ENCODE measurements at places on chromosomes 11 and 22.

DNA sequence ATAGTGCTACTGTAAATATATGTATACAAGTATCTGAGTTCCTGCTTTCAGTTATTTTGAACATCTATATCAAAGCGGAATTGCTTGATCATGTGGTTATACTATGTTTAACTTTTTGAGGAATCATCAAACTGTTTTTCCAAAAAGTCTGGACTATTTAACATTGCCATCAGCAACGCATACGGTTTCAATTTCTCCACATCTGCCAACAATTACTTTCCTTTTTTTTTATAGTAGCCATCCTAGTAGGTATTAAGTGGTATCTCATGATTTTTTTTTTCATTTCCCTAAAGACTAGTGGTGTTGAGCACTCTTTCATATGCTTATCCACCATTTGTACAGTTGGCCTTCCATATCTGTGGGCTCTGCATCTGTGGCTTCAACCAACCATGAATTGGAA is 1.3 kb upstream of the UBE4A start:
- no peak for DNase-seq

- DNase-seq = no peak
Measured at GRCh38 chr11:37843603-37844002, 1245.6 kb upstream of the RAG2 start.

GRCh38 chr11:7571640-7572000 is 57.8 kb downstream of the PPFIBP2 start:
- no peak for DNase-seq

DNA sequence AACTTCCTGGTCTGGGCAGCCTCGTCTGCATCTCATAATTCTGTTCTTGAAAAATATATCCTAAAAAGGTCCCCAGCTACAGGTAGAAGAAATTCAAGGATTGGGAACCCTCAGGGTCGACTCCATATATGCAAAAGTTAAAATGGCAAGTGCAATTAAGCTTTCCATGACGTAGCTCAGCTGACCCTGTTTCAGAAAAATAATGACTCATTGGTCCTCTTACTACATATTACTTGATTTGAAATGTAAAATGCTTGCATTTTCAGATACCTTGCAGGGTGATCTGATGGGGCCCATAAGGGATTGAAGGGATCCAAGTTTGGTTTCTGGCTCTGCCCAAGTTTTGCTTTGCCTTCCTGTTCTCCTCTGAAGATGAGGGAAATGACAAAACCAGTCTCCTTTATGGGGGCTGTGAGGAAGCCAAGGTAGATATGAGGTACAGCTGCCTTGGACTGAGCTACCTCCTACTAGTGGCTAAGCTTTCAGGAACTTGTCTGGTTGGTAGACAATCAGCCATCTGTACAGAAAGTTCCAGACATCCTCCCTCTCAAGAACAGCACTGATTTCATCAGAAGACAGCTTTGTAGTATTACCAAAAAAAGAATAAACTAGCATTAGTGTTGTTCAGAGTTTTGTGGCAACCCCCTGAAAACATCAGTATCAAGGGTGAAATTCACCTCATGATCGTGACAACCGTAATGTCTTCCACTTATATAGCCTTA is 177.3 kb downstream of the DBX1 start:
- DNase-seq = no peak

DNA sequence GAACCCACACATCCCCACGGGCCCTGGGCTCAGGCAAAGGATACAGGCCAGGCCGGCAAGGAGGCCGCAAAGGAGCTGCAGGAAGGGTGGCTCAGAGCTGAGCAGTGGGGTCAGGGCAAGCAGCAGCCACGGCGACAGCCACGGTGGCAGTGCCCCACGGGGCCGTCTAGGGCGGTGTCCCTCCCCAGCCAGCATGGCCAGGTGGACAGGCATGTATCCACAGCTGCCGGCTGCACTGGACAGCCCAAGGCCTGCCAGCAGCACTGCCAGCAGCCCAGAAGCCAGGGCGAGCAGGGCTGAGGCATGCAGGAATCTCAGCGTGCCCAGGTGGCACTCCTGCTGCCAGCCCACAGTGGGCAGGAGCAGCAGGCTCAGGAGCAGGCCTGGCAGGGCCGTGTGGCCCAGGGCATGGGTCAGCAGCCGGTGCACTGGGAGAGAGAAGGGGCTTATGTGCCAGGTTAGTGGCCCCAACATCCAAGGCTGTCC is 3.9 kb downstream of the RHBDD3 start:
- no peak for DNase-seq

DNA sequence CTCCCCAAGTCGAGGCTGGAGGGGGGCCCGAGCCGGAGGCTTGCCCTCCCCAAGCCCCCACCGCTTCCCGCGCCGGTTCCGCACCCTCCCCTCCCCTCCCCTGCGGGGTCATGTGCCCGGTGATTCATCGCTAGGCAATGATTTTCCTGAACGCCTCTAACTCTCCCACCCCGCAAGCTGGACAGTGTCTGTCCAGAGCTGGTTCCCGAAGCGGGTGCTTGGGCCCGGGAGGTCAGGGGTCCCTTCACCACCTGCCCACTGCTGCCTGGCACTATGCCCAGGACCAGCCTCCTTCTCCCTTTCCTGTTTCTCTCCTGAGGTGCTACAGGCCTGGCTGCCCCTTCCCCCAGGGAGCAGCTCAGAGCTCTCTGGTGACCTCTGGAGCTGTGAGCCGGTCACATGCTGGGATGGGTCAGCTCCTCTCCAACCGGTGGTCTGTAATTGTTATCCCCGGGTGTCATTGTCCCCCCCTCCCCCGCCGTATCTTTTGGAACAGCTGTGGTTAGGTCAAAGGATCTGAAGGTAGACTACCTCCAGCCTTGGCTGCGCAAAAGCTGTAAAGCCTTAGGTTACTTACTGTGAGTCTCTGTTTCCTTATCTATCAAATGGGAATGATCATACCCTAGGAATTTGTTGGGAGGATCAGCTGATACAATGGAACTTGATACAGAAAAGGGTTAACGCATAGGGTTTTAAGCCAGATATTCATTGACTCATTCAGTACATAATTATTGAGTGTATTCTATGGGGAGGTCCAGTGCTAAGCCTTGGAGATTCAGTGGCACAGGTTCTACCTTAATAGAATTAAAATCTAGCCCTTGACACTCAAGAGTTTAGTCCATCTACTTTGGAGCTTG is 753 bp downstream of the STX3 start:
- peak; percentile 92 for DNase-seq

GRCh38 chr11:75154646-75155569 is 4.0 kb downstream of the SLCO2B1 start:
- DNase-seq = no peak

- no peak for DNase-seq
Measured at GRCh38 chr11:118696673-118697226, 17.3 kb upstream of the TREH start.

DNA sequence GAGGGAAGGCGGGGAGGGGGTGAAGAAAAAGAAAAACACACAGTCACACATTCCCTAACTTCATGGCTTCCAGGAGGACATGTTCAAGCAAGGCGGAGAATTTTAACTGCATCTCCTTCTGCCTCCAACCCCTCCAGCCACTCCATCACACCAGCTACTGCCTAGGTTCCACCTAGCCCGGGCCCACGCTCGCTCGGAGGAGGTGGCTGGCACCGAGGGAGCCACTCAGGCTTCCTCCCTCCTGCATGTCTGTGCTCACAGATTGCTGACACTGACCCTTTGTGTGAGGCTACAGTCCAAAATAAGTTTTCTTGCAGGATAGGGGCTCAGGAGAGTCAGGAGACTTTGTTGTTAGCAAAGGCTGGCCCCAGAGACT is 9.4 kb upstream of the OPCML start:
- no peak for DNase-seq

DNA sequence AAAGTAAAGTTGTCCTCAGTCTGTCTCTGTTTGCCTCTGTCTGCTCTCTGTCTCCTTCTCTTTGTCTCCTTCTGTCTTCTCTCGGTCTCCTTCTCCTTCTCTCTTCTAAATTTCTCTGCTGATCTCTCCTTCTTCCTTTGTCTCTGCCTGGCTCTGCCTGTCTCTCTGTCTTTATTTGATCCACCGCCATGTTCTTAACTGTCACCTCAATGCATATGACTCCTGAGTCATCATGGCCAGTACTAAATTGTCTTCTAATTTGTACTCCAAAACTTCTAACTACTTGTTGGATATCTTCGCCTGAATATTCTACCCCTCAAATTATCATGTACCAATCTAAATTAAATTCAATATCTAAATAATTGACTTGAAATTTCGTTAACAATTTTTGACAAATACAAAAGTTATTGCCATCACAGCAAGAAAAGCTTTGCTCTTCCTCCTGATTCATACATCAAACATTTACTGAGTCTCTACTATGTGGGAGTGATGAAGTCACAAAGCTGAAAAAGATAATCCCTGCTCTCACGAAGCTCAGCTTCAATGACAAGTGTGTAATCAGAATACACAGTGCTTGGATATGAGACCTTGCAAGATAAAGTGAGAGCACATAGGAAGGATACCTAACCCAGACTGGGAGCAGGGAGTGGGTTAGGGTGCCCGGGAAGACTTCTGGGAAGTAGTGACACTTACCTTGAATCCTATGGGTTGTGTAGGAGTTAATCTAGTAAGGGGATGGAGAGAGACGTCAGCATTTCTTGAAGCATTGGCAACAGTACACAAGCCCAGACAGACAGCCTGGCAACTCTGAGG is 193.0 kb downstream of the MAML2 start:
- peak; percentile 87 for DNase-seq

GRCh38 chr22:17633217-17633997 is 4.9 kb upstream of the ATP6V1E1 start:
- peak; percentile 82 for DNase-seq

DNA sequence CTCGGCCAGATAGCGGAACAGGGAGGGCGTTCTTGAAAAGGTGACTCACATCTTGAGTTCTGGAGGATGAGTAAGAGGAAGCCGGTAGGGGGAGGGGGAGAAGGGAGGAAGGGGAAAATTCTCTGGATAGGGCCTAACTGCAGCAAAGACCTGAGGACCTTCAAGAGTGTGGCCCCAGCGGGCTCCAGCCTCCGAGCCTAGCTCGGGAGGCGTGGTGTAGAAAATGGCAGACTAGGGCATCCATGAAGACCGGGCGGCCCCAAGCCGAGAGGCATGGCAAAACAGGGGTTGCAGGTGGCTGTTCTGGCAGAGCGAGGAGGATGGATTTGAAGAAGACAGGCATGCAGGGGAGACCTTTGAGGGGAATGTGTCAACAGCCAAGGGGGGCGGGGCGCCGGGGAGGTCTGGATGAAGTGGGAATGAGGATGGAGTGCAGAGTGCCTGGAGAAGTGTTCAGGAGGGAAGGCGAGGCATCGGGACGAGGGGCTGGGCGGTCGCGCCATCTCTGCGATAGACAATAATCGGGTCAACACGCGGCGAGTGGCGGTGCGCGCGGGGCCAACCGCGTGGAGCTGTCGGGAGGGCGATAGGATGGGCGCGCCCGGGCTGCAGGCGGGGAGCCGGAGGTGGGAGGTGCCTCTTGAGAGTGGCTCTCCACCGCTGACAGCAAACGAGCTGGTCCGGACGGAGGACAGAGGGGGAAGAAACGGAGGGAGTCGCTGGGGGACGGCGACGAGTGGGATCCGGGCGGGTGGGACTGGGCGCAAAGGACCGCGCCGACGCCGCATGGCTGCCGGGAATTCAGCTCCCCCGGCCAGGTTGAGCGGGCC is 40.0 kb upstream of the CREB3L1 start:
- peak; percentile 96 for DNase-seq

GRCh38 chr11:78304201-78304600 is 113.4 kb downstream of the GAB2 start:
- peak; percentile 44 for DNase-seq

- DNase-seq = no peak
Measured at GRCh38 chr11:115334932-115335788, 169.1 kb downstream of the CADM1 start.

- no peak for DNase-seq
Measured at GRCh38 chr11:65429724-65430405, 7.3 kb downstream of the NEAT1 start.

DNA sequence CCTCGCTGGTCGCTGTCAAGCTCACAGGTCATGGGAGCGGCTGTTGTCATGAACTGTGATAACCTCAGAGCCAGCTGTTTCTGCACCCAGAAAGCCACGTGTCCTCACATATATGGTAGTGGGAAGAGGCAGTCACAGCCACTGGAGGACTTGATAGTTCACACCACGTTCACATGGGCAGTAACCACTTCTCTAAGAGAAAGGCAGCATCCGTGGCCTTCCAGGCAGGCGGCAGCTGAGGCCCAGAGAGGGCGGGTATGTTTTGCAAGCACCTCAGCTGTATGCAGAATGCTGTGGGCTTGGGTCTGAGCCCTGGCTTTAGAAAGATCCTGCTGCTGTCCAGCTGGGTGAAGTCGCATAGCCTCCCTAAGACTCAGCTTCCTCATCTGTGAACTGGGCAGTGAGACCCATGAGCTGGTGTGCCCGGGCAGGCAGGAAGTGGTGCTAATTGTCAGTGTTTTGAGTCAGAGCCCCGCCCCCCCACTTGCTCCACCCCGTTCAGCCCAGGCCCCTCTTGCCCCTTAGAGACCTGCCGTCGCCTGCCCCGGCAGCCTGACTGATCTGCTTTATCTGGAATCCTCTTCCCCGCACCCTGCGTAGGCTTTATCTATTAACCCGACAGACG is 13.3 kb downstream of the TTC38 start:
- peak; percentile 52 for DNase-seq

- DNase-seq = no peak
Measured at GRCh38 chr11:11422411-11423128, 69.5 kb upstream of the CSNK2A3 start.

DNA sequence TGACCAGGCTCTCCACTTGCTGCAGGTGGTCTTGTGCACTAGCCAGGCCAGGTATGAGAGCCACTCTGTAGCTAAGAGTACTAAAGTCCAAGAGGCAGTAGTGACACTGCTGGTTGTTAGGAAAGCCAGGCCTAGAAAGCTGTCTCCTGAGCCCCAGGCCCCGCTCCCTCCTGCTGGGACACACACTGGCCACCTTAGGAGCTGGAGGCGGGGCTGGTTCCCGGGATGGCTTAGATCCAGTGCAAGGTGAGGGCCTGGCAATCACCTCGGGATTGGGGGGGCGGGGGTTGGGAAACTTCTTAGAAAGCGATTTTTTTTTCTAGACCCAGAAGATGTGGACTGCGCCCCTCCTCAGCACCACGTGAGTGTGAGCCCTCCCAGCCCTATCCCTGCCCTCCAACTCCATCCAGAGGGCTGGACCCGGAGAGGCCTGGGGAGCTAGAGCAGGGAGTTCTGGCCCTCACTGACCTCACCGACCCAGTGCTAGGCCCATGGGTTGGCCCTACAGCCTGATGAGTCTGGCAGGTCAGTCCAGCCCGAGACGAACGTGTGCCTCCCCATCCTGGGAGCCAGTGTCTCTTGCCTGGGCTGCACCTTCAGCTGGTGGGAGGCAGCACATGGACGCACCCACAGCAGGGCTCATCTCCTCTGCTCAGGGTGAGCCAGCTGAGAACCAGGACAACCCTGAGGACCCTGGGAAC is 18.1 kb downstream of the SLC37A2 start:
- DNase-seq = no peak

GRCh38 chr11:107545101-107545514 is 20.4 kb downstream of the ALKBH8 start:
- DNase-seq = peak; percentile 39

DNA sequence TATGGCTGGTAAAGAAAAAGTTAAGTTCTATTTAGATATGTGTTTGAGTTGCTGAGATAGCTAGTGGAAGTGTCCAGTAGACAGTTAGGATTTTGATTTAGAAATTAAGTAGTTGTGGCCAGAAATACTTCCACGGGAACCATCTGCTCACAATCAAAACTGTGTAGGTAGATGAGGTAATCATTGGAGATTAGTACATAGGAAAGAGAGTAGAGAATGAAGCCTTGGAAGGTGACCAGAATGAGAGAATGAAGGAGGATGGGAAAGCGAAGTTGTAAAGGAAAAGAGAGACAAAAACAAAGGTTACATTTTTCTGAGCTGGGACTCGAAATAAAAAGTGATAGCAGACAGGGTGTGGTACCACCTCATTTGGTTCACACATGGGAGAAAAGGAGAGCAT is 296.9 kb upstream of the SORL1-AS1 start:
- DNase-seq = no peak
